Cerebellum (tissue), 4 donors: ENCODE measurements at places on chromosomes 12 and 14.

- no peak for DNase-seq
These were observed 2.8 kb downstream of the FRMD6 start for GRCh38 chr14:51654533-51654845.

GRCh38 chr12:119391673-119392072 lies 57.1 kb downstream of the CCDC60 start:
- no peak for DNase-seq

DNA sequence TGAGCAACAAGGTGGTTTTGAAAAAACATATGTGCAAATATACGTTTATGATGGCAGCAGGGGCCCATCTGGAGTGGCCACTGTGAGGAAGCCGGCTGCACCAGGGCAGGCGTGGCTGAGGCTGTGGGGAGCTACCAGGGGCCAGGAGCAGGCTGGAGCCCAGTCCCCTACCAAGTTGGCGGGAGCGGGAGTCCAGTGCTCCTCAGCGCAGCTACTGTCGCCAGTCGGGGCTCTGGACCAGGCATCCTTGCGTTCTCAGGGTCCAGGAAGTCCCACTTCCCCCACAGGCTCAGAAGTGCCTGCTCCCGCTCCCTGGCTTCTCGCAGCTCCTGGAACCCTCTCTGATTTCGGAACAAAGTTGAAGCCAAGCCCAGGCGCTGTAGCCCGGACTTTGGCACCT lies 1377.5 kb upstream of the FLRT2 start:
- DNase-seq = no peak

DNA sequence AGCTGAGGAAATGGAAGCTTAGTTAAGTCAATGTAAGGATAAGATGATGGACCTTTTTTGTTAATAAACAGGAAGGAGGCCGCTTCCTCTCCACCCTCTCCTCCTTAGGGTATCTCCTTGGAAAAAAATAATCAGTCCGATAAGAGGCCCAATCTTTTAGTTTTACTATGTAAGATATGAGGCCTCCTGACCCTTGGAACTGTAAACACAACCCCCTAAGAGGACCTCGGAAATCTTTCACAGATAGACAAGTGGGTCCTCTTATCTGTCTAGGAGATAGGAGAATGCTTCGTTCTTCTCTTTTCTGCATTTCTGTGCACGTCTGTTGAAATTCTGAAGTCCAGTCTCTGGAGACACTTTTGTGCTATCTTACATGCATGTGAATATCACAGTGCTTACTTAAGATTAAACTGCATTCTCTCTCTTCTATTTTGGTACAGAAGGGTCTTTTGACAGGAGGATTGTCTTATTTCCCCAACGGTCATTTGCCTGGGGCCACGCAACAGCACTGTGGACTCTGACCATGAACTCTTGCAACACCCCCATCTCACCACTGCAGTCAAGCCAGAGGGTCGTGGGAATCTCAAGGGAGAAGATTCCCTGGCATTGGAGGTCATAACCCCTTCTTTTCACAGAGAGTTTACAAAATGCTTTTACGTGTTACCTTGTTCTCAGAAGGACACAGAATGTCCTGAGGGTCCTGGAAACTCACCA lies 313.0 kb upstream of the RTL1 start:
- DNase-seq = no peak

- DNase-seq = no peak
These were observed 280.8 kb downstream of the ZFP36L1 start for GRCh38 chr14:68512088-68512487.
